SK-N-DZ (cell line): ENCODE measurements at places on chromosomes 11 and 22.

GRCh38 chr22:23251445-23252093, 71.3 kb downstream of the BCR start:
- no peak for DNase-seq

GRCh38 chr22:43177479-43177878, 9.5 kb downstream of the TTLL12 start:
- DNase-seq: no peak

DNA sequence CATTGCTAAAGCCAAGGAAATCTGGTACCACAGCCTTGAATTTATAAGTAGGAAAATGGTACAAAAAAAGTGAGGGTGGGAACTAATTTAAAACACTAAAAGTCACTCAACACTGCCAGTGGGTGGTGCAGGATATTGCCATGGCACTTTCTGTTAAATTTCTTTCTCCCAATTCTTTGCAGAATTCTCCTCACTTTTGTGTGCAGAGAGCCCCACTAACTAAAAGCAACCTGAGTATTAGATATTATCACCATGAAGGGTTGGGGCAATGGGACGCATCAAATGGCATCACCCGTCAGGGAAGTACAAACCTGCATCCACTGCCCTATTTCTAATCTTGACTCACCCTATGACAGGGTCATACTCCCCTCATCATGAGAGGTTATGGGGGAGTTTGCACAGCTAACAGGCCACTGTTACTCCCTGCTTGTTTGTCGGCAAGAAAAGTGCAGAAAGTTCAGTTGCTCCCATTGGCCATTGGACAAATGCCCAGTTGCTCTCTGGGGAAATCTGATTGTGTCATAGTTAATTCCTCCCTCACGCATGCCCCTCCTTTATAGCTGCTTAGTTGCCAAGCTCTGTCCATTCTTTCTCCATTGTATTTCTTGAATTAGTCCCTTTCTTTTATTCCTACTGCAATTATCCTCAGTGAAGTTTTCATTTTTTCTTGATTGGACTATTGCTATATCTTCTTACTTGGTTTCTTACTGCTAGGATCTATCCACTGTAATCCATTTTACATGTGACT, 93.8 kb upstream of the BLID start:
- DNase-seq: no peak

GRCh38 chr22:26127556-26127955, 41.7 kb upstream of the SEZ6L start:
- no peak for DNase-seq

GRCh38 chr11:33847251-33847650, 44.6 kb downstream of the LMO2 start:
- DNase-seq: no peak

- no peak for DNase-seq
Measured at GRCh38 chr11:77316733-77317342, 15.4 kb upstream of the GDPD4 start.

GRCh38 chr11:30107899-30108298, 91.1 kb upstream of the KCNA4 start:
- no peak for DNase-seq

GRCh38 chr11:120219232-120219937, 8.6 kb downstream of the OAF start:
- DNase-seq: no peak

GRCh38 chr11:87039371-87039770, 1.6 kb downstream of the TMEM135 start:
- no peak for DNase-seq

GRCh38 chr11:114115451-114115928, 56.0 kb downstream of the ZBTB16 start:
- peak; percentile 14 for DNase-seq

DNA sequence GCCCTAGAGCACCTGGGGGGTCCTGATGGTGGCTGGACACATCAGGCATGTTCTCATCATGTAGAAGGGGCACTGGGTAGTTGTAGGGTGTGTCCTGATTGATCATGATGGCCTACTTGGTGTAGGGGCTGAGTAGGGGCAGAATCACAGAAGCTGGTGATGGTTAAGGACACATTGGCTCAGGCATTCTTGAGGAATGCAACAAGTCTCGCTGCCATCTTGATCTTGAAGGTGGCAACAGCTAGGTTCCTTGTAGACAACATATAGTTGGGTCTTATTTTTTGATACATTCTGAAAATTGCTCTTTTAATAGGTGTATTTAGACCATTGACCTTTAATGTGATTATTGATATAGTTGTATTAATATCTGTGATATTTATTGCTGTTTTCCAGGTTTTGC, 28.1 kb downstream of the PPP6R3 start:
- no peak for DNase-seq
